ENCODE measurements at places on chromosomes 2 and 18.
A peak's percentile ranks its signal among the peaks of the same experiment; 100 is the strongest.

DNA sequence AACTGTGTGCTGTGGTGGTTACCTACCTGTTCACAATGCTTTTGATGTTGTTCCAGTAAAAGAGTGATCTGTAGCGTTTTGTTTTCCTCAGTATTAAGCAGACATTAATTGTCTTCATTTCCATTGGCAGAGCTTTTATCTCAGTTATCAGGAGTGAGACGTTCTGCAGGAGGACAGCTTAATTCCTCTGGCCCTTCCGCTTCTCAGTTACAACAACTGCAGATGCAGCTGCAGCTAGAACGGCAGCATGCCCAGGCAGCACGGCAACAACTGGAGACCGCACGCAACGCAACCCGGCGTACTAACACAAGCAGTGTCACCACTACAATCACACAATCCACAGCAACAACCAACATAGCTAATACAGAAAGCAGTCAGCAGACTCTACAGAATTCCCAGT is 78.3 kb downstream of the KCMF1 start:
- DNase-seq: no peak

- DNase-seq: no peak
Measured at GRCh38 chr18:7990670-7991069, 423.6 kb downstream of the PTPRM start.

DNA sequence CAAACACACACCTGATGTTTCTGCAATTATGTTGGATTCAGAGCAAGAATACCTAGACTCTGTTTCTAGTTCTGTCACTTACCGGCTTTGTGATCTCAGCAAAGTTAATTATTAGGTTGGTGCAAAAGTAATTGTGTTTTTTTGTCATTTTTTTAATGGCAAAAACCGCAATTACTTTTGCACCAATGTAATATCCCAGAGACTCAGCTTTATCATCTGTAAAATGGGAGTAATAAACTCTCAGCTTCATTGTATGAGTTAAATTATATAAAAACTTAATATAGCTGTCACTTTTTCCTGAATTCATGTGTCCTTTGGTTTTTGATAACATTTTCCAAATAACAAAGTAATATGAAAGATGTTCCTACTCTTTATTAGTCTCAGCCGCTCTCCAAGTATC is 251.7 kb downstream of the TRIB2 start:
- DNase-seq: no peak

DNA sequence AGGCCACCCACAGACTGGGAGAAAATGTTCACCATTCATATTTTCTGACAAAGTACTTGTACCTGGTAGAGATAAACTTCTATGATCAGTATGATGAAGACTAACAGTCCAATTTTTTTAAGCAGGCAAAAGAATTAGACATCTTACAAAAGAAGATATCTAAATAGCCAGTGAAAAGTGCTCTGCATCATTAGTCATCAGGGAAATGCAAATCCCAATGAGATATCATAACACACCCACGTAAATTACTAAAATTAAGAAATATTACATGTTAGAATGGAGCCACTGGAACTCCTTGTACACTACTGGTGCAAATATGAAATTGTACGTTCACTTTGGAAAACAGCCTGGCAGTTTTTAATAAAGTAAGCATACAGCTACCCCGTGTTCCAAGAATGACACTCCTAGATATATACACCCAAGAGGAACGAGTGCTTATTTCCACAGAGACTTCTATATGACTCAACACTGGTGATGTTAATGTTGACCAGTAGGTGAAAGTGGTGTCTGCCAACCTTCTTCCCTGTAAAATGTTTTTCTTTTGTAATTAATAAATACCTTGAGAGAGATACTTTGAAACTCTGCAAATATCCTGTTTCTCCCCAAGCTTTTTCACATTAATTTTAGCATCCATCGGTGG is 80.3 kb downstream of the NPAS2 start:
- no peak for DNase-seq

- DNase-seq: peak; percentile 90
Measured at GRCh38 chr2:186848873-186849578, at the start of gene ZSWIM2. ZSWIM2 (minus strand) TSS chr2:186849170; CDS start chr2:186849130, 40 bp downstream.

GRCh38 chr2:178263159-178263860 is 69.0 kb downstream of the OSBPL6 start:
- DNase-seq: no peak

- no peak for DNase-seq
Measured at GRCh38 chr18:12839057-12839525, 44.9 kb downstream of the PTPN2 start.

DNA sequence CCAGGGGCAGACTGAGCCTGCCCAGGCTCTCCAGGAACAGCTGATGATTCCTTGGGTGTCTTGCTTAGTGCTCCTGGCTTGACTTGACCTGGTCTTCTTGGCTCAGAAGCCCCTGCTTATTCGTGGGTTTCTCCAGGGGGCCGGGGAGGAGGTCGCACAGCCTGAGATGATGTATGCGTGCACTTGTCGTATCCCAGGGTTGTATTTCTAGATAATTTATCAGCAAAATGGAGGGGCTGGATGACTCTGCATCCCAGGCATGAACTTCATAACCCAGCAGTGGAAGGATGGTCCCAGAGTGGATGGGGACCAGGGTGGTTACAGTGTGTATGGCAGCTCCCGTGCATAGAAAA is 25.2 kb downstream of the IMPA2 start:
- DNase-seq: no peak

GRCh38 chr18:3910512-3910911 is 460.5 kb downstream of the TGIF1 start:
- DNase-seq: no peak

DNA sequence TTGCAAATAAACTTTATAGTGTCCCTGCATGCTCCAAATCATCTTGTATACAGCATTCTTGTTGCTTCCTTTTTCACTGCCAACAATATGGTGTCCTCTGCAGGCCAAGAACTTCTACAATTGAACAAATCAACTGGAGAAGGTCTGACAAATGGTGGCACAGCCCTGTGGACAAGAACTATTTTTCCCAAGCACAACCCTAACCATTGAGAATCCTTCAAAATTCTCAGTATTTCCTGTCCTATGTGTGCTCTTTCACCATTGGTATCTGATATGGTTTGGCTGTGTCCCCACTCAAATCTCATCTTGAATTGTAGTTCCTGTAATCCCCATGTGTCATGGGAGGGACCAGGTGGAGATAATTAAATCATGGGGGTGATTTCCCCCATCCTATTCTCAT is 865.1 kb upstream of the ACVR2A start:
- DNase-seq: no peak

DNA sequence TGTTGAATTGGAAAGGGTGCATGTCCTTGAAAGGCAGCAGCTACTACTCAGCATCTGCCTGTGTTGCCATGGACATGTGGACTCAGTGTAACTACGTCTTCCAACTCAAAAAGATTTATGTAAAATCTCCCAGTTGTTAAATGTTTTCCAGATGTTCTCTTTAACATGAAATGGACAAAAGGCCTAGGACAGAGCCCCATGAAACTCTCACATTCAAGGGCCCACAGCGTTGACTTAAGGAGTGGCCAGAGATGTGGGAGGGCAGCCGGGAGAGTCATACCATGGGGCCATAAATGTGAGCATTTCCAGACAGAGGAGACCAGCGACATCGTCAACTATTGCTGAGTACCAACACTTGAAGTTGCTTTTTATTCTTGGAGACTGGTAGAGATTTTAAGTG is 9.9 kb downstream of the SLC3A1 start:
- DNase-seq: no peak

DNA sequence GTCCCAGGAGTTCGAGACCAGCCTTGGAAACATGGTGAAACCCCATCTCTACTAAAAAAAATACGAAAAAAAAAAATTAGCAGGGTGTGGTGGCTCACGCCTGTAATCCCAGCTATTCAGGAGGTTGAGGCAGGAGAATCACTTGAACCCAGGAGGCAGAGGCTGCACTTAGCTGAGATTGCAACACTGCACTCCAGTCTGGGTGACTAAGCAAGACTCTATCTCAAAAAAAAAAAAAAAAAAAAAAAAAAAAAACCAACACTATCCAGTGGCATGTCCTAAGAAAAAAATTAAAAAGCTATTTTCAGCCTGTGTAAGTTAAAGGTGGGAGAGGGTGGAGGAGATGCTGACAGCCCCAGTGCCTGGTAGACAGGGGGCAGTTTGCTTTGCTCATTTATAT is 32.2 kb upstream of the REL start:
- DNase-seq: no peak

DNA sequence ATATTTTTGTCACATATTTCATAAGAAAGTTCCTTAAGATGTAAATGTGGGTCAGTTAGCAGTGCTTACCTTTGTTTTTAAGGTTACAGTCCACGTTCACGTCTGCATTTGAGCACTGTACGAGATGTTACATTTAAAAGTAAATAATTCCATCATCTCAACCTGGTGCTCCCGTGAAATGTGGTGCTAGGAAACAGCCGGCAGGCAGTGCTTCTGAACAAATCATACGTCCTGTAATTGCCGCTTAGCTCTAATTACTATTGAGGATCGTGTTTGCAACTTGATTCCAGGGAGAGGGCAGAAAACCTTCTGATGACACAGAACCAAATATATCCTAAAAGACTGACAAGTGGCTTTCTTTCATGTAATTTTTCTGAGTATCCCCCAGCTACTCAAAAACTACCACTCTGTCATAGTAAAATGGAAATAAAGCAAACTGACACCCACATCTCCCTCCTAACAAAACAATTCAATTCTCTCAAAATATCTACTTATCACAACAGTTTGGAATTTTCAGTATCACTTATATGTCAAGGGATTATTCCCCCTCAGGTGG is 297.8 kb upstream of the SESTD1 start:
- DNase-seq: no peak

- DNase-seq: no peak
Measured at GRCh38 chr2:170680172-170680941, 34.8 kb upstream of the SP5 start.

DNA sequence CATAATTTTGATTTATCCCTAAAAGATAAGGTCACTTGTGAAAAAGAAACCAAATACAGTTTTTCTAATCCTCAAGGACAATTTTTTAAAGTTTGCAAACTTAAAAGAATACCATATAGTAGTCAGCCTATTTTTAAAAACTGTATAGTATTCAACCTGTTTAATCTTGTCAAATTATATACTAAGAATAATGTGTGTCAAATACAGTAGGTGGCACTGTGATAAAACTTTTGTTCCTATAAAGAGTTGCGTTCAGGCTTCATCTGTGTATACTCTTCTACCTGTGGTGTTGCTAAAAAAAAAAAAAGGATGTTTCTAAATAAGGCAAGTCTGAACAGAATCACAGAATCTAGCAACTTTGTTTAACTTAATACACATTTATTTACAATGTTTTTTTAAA is 68.6 kb downstream of the CCDC138 start:
- no peak for DNase-seq

Measured in mesenteric fat pad (tissue), 1 donor.